ENCODE measurements at places on chromosomes 11 and 22.

- no peak for DNase-seq
Measured at GRCh38 chr22:40270748-40271373, 75.4 kb upstream of the ADSL start.

- DNase-seq, result no peak
Measured at GRCh38 chr11:8097062-8097461, 16.1 kb downstream of the TUB start.

GRCh38 chr22:29313126-29313575 is 2.3 kb downstream of the RASL10A start:
- DNase-seq, result peak; percentile 58

- no peak for DNase-seq
Measured at GRCh38 chr11:22263613-22264012, 70.7 kb downstream of the ANO5 start.

DNA sequence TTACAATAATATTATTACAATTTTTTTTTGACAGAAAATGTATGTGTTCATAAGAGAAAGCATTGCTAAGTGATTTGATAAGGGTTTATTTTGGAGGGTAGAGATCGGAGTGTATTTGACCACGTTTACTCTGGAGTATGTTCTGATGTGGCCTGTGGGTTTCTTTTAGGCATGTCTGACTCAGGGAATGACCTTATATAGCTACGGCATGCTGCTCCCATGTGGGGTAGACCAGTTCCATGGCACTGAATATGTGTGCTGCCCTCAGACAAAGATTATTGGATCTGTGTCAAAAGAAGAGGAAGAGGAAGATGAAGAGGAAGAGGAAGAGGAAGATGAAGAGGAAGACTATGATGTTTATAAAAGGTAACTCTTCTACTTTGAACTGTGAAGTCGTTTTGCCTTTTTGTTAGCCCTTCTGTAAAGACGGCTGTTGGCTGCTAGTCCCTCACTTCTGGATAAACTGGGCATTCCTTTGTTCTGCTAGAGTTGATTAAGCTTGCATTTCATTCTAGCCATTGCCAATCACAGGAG is 38.1 kb upstream of the ST14 start:
- no peak for DNase-seq

DNA sequence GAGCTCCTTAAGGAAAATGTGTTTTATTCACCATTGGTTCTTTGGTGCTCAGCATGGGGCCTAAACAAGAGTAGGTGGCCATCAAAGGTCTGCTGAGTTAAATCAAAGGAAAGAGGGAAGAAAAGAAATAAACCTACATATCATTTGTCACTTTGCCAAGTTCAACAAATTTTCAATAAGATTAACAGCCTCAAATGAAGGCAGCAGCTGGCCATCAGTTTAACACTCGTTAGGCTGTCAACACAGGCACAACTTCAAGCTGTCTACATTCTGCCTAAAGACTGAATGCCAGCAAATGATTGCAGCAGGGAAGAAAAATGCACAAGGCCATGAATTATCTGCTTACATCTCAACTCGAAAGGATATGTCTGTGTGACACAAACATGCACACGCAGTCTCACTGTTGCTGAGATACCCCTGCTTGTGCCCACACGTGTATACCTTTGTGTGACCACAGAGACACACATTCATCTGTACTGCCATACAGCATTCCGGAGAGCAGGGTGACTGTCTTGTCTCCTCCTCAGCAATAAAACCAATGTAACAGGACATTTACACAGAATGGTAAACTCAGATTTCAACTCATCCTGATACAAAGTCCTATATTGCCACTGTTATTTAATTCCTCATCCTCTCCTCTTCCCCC is 40.1 kb downstream of the TRIM66 start:
- DNase-seq, result no peak

DNA sequence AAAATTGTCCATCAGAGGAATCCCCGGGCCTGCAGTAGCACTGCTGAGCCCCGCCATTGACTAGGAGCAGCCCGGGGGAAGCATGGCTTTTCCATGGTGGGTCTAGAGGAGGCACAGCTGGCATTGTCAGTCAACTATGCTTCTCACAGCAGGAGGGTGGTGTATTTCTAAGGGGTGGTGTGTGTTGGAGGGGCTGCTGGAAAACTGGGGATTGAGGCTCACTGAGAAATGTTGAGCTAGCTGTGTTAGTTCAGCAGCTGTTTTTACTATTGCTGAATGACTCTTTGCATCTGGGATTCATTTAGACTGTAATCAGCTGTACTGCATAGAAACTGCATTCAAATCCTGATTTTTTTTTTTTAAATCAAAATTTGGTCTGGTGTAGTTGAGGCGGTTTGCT is 5.6 kb downstream of the DDX10 start:
- no peak for DNase-seq

DNA sequence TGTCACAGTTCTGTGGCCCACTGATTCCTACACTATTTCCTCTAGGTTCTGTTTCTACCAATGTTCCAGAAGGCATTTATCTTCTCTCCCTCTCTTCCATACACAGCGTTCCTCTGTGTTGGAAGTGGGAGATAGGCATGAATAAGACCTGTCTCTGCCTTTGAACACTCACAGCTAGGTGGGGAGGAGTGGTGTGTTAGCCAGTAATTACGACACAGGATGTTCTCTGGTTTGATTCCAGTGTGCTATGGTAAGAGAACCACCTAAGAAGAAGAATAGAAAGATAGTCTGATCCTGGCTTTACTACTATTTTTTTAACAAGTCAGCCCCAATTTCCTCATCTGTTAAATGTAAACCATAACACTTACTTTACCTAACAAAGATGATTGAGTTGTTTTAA is 200.2 kb upstream of the MTMR2 start:
- no peak for DNase-seq

GRCh38 chr11:60118338-60118737 is 29.9 kb downstream of the MS4A2 start:
- no peak for DNase-seq

All from midbrain (tissue), 1 donor.